ENCODE measurements at places on chromosomes 7 and 10.
A peak's percentile ranks its signal among the peaks of the same experiment; 100 is the strongest.

DNA sequence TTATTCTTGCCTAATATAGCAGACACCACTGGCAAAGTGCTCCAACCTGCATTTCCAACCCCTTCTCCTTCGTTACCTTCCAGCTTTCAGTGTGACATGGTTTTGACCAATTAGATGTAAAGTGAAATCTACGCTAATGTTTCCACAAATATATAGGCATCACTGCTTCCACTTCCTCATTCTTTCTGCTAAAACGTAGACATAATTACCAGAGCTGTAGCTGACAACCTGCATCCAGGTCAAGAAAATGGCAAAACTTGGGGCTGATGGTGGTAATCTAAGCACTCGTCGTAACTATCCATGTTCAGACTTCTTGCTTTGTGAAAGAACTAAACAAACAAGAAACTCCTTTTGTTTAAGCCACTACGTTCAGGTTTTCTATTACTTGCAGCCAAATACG is 41.8 kb upstream of the COL1A2 start:
- no peak for DNase-seq

DNA sequence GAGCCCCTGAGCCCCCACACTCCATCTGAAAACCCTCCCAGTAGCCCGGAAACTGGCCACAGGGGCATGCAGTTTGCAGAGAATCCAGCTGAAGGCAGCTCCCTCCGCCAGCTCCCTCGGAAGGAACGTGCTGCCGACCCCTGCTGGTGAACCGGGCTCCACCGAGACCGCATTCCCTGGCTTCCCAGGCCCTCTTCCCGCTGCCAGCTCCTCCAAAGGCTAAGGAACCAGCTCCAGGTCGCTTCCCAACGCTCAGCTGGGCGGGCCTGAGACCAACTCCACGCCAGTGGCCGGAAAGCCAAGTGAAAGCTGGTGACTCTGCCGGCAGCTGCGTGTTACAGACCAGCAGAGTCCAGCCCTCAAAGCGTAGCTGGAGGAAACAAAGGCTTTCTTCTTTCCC is 35.8 kb downstream of the GPER1 start:
- DNase-seq, result no peak

DNA sequence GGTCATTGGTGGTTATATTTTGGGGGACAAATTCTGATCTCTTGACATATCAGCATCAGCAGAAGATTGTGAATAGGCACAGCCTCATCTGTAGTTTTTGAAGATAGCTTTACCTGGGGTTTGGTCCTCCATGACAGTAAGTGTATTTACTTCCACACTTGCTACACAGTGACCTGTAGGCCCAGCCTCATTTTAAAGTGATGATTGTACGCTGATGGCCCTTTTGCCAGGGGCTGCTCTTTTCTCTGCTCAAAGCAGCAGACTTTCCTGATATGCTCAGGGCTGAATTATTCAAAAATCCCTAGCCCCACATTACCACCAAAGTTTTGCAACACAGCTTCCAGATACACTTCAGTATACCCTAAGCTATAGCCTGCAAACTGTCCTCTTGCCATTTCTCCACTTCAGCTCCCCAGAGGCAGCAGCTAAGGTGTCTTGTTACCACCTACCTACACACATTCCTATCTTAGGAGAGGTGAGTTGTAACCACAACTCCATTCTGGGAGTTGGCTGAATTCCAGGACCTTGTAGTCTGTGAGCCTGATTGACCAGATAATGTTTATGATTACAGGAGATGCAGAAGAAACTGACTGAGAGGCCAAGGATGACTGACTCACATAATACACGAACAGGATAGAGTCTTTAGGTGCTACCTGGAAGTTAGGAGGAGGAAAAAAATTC is 6.0 kb downstream of the ASB4 start:
- no peak for DNase-seq

DNA sequence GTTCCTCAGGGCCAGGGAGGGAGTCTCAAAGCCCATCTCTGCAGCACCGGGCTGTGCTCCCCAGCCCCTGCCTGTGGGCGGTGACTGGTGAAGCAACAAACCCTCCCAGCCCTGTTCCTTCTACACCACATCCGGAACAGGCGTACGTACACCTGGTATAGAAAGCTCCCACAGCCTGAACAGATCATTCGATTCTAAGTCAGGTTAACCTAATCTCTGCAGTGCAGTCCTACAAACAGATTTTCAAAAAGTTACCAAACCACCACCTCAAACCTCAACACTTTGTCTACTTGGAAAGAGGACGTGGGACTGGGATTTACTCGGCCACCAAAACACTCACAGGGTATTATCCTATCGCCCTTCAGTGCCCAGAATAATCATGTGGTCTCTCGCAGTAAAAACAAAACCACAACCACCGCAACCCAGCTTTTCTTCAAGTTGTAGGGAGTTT is 238.4 kb downstream of the DIP2C start:
- DNase-seq, result peak; percentile 81

DNA sequence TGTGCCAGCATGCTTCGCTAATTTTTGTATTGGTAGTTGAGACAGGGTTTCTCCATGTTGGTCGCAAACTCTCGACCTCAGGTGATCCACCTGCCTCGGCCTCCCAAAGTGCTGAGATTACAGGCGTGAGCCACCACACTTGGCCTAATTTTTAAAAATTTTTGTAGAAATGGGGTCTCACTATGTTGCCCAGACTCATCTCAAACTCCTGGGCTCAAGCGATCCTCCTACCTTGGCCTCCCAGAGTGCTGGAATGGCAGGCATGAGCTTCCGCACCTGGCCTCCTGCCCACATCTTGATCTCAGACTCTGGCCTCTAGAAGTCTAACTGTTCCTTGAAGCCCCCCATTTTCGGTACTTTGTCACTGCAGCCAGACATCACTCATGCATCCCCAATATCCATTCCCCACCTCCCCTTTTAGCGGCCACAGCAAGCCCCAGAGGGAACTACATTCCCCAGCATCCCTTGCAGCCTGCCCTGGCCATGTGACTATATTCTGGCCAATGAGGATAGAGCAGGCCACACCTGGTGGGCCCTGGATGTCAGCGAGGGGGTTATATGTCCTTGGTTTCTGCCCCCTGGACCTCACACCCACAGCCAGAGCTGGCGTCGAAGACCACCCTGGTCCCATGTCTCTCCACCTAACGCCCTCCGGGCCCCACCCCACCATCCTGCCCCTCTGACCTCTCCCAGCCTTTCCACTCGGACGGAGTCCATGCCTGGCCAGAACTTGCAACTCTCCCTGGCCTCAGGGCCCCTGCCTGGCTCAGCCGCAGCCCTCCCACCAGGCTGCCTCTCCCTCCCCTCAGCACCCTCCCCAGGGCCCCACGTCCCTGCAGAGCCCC is 33.8 kb downstream of the MICALL2 start:
- no peak for DNase-seq

DNA sequence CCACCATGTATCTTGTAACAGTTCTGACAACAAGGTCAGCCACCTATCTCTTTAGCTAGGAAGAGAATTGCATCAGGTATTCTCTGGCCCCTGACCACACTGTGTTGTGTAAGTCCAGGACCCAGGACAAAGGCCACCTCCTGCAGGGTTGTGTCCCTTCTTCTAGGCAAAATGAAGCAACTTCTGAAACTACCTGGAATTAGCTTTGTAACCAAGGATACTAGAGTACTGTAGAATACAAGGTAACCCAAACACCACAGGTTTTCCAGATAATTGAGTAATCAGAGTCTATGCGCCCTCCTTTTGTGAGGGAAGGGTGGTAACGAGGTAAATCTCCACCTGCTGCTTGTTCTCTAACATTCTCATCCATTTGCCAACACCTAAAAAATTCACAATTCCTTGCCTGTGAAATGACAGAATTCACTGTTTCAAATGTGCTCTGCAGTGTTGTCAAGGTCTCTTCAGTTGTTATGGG is 51.7 kb downstream of the SGMS1 start:
- DNase-seq, result no peak

GRCh38 chr7:45919993-45920459 is 1.0 kb downstream of the IGFBP3 start:
- DNase-seq, result no peak

DNA sequence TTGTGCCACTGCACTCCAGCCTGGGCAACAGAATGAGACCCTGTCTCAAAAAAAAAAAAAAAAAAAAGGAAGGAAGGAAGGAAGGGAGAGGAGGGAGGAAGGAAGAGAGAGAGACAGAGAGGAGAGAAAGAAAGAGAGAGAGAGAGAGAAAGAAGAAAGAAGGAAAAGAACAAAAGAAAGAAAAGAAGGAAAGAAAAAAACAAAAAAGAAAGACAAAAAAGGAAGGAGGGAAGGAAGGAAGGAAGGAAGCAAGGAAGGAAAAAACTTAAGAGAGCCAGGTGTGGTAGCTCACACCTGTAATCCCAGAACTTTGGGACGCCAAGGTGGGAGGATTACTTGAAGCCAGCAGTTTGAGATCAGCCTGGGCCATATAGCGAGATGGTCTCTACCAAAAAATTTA is 731 bp upstream of the SPACDR start:
- DNase-seq, result peak; percentile 15

DNA sequence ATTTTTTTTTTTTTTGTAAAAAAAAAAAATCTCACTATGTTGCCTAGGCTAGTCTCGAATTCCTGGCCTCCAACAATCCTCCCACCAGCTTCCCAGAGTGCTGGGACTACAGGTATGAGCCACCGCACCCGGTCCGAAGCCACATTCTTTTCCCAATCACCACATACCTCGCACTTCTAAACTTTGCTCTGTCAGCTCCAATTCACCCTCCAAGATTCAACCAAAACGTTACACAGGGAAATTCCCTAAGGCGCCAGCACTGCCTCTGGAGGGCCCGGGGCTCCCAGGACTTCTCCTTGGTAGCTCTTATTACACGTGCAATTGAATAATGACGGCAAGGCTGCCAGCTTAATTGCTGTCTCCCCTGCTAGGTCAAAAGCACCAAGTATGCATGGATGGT is 10.3 kb upstream of the DNAAF5 start:
- no peak for DNase-seq

GRCh38 chr7:40470091-40470592 is 335.3 kb downstream of the SUGCT start:
- DNase-seq, result no peak

- no peak for DNase-seq
Measured at GRCh38 chr7:15556339-15557105, 5.3 kb downstream of the AGMO start.

DNA sequence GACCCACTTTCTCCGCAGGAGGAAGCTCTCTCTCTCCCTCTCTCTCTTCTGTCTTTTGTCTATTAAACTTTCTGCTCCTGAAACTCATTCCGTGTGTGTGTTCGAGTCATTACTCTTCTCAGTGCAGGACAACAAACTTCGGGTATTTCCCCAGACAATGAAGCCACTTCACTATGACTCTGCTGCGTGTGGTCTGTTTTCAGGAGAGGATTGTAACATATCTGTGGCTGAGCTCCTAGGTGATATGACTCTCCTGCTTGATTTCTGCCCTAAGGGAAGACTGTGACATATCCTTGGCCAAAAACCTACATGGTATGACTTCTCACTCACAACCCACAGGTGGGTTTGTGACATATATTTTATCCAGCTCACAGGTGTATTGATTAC is 39.9 kb upstream of the ZNF107 start:
- no peak for DNase-seq

GRCh38 chr7:36775676-36776075 is 51.4 kb upstream of the AOAH start:
- no peak for DNase-seq

DNA sequence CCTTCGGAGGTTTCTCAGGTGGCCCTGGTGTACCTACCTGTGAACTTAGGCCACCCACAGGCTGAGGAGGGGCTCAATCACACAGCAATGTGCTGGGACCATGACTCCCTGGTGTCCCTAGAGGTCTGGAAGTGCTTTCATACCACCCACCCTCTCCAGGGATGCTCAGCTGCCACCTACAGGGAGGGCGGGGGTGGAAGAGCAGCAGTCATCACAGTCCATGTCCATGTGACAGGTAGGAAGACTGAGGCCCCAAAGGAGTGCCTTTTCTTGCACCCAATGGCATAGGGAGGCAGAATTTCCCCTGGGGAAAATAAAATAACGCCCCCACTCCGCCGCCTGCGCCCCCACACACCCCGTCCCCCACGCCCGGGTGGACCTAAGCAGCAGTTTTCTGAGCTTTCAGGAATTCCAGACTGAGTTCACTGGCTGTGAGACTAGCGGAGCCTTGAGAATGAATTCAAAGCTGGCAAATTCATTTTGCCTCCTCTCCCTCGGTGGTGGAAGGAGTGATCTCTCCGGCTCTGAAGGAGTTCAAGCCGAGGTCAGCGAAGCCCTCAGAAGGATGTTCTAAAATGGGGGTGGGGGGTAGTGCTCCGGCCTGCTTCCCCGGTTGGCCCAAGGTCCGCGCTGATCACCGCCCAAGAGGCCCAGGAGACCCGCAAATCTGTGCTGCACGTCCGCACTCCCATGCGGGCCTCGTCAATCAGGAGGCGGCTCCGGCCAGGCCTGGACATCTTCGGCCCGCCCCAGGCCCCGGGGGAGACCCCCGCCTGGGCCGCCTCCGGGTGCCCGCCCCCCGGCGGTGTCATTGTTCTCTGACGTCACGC is 2.1 kb upstream of the ZMIZ1 start:
- no peak for DNase-seq

DNA sequence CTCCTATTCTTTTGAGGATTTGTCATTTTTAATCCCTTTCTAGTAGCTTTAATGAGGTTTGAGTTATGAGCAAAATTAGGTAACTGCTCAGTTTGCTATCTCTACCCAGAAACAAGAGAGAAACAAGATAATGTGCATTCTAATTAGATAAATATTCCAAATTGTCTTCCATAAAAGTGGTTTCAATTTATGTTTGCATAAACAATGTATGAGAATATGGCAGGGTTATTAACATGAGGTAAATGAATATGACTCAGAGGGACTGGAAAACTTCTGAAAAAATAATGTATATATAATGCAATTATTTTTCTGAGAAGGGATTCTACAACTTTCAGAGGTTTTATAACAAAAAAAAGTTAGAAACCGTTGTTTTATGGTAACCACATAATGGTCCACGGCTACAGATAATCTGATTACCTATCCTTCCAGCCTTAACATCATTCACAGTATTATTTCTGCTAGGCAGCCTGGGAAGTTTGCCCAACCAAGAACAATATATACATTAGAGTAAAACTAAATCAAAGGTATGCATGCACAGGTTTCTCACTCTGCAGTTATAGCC is 101.2 kb downstream of the CRPPA start:
- DNase-seq, result no peak

GRCh38 chr7:108360058-108360800 is 96.0 kb downstream of the NRCAM start:
- DNase-seq, result no peak

GRCh38 chr7:142771353-142771723 is 568 bp downstream of the PRSS2 start:
- DNase-seq, result no peak

GRCh38 chr7:151900986-151901621 is 24.2 kb upstream of the PRKAG2 start:
- DNase-seq, result no peak

DNA sequence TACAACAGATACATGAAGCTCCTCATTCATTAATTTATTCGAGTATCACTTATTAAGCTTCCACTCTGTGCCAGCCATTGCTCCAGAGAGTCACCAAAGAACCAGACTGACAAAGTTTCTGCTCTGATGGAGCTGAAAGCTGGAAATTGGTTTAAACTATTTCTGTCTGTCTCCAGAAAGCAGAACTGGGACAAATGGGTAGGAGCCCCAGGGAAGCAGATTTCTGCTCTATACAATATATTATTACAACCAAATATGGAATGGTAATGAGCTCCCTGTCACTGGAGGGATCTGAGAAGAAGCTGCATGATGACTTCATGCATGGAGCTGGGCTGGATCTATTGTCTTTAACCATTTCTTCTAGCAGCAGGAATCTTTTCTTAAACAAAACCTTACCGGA is 165.4 kb upstream of the ADO start:
- no peak for DNase-seq

Measured in CD4-positive, alpha-beta memory T cell (primary cell).